ENCODE measurements at places on chromosomes 3 and 15.

DNA sequence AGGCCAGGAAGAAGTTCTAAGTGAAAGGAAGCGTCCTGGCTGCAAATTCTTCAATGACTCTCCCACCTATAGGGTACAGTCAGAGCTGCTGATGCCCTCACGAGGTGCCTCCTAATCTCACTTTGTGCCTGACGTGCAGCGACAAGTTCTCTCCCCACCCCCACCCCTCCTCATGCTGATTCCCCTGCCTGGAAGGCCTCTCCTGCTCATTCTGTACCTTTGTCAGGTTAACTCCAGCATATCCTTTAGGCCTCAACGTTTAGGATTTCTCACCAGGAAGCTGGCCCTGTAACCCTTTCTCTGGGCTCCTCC, 25.0 kb downstream of the SLC12A8 start:
- DNase-seq: no peak

GRCh38 chr15:100901702-100902435, 17.3 kb upstream of the LRRK1 start:
- DNase-seq: no peak

- DNase-seq: no peak
These were observed 91.0 kb upstream of the CBLB start for GRCh38 chr3:105959851-105960250.

- DNase-seq: no peak
These were observed 122.5 kb downstream of the FOXB1 start for GRCh38 chr15:60126661-60127060.

DNA sequence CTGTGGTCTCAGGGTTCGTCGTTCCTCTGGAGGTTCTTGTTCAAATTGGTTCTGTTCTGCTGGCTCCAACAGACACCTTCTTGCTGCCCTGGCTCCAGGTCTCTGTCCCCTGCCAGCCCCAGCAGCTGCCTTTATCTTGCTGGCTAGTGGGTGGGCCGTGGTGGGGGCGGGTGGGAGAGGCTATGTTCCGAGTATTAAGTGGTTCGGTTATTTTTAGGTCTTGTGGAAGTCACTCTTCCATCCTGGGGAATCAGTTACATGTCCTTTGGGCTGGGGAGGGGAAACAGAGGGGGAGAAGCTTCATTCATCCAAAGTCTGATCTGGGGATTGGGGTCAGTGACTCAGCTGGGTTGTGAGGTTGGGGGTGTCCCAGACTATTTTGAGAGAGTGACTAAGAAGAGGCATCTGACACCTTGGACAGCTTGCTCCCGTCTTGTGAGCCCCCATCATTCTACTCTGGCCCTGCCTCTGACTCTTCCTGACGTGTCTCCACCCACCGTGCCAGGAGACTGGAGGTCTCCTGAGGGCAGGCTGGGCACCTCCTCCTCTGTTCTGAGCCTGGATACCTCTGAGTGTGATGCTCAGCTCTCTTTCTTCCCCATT, at the start of gene XIRP1:
TSS of gene XIRP1 (minus strand) at position 106 of the 603 bp plus-strand sequence. CDS start 3,150 bp downstream, outside the sequence.
- DNase-seq: no peak
